ENCODE measurements at places on chromosomes 1 and 21. TPM values are rescaled to one million over a fixed set of nuclear protein-coding genes. Genes with fewer than 3 reads are reported as not detected.

The LIN28A gene
- total RNA-seq = not detected

The PLA2G5 gene
- 0.41 TPM for total RNA-seq

The TAGLN2 gene
- 18.8 TPM for total RNA-seq

The SERINC2 gene
- total RNA-seq = 0.41 TPM

DNA sequence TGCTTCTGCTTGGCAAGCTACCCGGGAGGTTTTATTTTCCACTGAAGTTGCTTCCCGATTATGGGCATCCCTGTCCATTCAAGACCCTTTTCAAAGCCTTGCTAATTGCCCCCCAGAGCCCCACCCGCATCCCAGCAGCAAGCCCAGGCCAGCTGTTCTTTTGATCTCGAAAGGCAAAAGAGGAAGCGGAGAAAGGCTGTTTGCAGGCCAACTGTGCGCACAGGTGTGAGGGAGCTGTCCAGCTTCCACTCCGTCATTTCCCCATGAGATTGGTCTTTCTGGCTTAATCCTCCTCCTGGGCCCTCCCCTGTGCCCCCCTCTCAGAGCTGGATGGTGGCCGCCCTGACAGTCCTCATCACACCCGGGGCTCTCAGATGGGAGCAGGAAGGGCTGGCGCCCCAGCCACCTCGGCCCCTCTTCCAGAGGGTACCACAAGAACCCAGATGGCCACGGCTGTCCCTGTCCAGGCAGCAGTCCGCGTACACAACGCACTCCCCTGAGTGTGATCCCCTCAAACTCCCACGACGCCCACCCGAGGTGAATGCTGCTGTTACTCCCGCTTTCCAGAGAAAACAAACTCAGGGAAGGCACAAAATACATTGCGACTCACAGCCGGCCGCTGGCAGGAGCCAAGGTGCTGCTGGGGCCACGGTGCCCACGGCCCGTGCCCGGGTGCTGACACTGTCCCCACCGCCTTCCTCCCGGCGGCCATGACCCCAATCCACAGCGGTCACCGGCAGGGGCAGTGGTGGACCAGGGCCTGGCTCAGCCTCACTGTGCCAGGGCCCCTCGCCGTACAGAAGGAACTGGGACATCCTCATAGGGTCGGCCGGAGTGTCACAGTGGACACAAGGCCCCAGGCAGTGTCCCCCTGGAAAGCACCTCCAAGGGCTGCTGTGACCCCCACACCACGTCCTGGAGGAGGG, 121.9 kb downstream of the CRYAA start:
- DNase-seq = no peak

DNA sequence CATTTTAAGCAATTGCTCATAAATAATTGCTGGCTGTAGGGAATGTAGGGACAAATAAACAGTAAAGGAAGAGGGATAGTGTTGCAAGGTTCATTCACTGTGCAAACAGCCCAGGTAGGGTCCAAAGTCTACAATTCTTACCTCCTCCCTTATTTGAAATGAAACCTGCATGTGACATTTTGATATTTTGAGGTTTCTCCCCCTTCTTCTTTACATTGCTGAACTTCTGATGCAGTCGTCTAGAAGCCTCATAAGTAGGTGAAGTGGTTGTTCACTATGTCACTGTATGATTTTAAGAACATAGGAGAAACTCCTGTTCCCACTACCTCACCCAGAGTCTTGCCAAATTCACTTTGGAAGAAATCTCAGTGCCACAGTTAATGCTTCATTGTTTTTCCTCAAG, 16.1 kb downstream of the F5 start:
- no peak for DNase-seq

DNA sequence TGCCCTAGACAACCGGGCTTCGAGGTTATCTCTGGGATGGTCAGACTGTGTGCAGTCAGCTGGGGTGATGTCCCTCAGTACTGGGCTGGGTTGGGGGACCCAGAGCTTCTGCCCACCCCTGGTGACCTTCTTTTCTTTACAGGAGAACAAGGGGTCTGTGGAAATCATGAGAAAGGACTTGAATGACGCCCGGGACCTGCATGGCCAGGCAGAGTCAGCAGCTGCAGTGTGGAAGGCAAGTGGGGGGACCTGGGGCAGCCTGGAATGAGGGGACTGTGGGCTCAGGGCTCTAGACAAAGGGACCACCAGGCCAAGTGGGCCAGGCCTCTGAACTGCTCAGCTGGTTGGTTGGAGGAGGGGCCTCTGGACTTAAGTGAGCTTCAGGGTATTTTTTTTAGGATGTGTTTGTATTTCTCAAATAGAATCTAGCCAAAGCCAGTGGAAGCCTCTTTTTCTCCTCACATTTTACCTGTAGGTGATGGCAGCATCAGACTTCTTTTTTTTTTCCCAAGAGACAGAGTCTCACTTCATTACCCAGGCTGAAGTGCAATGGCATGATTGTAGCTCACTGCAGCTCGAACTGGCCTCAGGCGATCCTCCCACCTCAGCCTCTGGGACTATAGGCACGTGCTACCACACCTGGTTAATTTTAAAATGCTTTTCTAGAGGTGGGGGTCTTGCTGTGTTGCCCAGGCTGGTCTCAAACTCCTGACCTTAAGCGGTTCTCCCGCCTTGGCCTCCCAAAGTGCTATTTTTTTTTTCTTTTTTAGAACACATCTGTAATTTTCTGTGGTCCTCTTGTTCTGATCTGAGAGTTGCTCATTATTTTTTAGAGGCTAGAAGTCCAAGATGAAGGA, 1.9 kb downstream of the RNF187 start:
- DNase-seq = no peak

DNA sequence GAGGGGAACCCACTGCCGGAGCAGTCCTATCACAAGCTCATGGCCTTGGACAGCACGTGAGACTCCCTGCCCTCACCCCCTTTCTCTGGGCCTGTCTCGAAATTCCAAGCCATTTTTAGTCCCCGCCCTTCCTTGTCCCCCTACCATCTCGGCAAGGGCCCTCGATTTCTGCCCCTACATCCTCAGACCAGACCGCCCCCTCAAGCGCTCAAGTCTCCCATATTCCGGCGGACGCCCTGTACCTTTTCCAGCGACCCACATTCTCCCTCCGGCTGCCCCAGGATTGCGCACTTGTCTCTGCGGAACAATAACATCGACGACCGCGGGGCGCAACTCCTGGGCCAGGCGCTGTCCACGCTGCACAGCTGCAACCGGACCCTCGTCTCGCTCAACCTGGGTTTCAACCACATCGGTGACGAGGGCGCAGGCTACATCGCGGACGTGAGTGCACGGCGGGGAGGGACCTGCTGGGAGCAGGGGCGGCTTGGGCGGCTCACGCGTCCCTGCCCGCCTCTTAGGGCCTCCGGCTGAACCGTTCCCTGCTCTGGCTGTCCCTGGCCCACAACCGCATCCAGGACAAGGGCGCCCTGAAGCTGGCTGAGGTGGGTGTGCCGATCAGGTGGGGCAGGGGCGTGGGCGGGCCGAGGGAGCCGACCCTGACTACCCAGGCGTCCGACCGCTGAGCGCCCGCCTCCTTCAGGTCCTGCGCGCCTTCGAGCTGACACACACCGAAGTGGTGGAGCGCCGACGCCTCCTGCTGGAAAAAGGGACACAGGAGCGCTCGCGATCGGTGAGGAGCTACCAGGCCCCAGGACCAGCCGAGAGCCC, 7.0 kb downstream of the LRRC71 start:
- no peak for DNase-seq

DNA sequence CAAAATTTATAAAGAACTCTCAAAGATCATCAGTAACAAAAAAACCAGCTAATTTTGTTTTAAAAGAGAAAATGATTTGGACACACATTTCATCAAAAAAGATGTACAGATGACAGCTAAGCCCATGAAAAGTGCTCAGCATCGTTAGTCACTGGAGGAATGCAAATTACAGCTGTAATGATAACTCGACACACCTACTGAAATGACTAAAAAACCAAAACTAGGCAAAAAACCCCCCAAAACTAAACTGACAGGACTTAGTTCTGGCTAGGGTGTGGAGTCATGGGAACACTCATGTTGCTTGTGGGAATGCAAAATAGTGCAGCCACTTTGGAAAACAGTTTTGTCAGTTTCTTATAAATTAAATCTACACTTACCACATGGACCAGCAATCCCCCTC, 59.5 kb downstream of the CNIH3 start:
- no peak for DNase-seq

GRCh38 chr1:50812346-50812745, 147.7 kb downstream of the FAF1 start:
- no peak for DNase-seq

GRCh38 chr21:31115249-31115648, 77.0 kb upstream of the KRTAP19-8 start:
- no peak for DNase-seq

- no peak for DNase-seq
Measured at GRCh38 chr1:178166429-178167024, 72.6 kb downstream of the RASAL2 start.

Measured in frontal cortex (tissue), 4 donors.